ENCODE measurements at places on chromosomes 12 and 14.

GRCh38 chr12:45208604-45209487, 7.0 kb upstream of the ANO6 start:
- DNase-seq = no peak

- DNase-seq = no peak
Measured at GRCh38 chr12:32332446-32332845, 66.9 kb upstream of the FGD4 start.

DNA sequence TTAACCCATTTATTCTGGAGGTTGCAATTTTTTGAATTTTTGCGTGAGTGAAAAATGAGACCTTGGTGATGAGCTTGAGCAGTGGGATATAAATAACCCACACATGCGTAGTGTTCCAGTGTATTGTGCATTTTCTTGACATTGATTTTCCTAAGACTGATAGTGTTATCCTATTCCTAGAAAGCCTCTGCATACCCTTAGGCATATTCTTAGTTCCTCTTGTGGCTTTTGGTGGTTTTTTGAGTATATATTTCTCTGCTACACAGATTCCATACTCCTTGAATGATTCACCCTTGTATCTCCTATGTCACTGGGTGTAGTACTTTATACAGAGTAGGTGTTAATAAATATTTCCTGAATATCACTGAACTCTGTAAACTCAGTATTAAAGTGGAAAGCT, 363.4 kb upstream of the PDE3A start:
- DNase-seq = no peak

GRCh38 chr12:13258197-13258596, 61.7 kb downstream of the EMP1 start:
- no peak for DNase-seq

DNA sequence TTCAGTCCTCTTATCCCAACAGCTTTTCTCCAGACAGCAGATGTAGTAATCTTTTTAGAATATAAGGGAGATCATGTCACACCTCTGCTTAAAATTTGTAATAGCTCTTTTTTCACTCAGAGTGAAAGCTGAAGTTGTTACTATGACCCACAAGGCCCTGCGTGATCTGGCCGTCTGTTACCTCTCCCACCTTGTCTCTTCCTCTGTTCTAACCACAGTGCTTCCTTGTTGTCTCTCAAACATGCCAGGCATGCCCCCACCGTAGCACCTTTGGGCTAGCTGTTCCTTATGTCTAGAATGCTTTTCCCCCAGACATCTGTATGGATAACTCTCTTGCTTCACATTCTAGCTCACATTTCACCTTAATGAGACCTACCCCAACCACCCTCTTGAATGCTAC, 6.5 kb downstream of the NECAP1 start:
- no peak for DNase-seq

DNA sequence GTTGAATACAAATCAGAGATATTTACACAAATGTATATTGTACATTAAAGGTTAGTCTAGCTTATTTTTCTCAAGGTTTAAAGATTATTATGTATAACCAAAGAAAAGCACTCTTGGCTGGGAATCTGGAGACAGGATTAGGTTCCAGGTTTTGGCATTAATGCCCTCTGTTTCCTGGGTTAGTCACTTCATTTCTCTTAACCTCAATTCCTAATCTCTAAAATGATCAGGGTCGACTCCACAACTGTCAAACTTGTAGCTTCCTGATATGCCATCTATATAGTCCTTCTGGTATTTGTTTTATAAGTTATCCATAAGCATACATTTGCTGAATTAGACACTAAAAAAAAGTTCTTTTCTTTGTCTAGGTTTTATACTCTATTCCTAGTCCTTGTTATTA, 2.6 kb downstream of the ITPR2 start:
- DNase-seq = no peak

GRCh38 chr12:3223601-3224529, 146.7 kb downstream of the TSPAN9 start:
- DNase-seq = no peak

GRCh38 chr12:27462151-27462694, 15.7 kb downstream of the SMCO2 start:
- no peak for DNase-seq
